Endodermal cell (in vitro differentiated cells): ENCODE measurements at places on chromosomes 12 and 14.

DNA sequence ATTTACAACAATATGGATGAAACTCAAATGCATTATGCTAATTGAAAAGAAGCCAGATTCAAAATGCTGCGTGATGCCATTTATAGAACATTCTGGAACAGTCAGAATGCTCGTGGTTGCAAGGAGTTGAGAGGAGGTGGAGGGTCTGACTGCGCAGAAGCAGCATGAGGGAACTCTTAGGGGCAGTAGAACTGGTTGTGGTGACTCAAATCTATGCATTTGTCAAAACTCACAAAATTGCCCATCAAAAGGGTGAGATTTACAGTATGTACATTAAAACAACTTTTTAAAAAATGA, 113.7 kb upstream of the PDZRN4 start:
- DNase-seq: no peak

- no peak for DNase-seq
These were observed 30.1 kb downstream of the TCHP start for GRCh38 chr12:109930028-109930800.

DNA sequence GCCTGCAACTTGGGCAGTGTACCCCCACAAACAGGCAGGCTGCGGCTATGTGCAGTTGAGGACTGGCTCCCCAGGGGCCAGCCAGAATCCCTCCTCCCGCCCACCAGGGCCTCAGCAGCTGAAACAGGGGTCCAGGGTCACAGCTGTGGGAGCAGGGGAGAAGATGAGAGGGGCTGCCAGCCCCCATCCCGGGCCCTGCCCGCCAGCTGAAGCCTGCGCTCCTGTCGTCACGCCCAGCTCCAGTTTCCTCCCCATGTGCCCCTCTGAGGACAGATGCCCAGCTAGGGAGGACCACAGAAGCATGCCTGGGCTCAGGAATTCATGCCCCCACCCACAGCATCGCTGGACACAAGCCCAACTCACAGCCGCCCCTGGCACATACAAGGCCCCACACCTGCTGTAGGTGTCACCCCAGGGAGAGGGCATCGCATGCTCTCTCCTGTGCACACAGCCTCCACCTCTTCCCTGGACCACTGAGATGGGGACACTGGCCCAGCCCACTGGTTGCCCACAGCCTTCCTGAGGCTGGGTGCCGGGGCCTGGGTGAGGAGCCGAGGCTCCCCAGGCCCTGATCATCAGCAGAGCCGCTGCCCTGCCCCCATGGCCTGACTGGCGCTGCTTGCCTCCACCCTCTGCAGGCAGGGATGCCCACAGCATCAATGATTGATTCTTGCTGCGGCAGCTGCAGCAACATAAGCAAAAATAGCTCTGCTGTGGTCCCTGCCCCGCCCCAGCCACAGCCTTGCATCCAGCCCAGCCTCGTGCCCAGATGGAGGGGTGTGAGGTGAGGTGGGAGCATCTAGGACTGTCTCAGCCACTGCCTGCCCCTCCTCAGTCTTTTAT, 3.7 kb upstream of the CLBA1 start:
- DNase-seq: no peak

DNA sequence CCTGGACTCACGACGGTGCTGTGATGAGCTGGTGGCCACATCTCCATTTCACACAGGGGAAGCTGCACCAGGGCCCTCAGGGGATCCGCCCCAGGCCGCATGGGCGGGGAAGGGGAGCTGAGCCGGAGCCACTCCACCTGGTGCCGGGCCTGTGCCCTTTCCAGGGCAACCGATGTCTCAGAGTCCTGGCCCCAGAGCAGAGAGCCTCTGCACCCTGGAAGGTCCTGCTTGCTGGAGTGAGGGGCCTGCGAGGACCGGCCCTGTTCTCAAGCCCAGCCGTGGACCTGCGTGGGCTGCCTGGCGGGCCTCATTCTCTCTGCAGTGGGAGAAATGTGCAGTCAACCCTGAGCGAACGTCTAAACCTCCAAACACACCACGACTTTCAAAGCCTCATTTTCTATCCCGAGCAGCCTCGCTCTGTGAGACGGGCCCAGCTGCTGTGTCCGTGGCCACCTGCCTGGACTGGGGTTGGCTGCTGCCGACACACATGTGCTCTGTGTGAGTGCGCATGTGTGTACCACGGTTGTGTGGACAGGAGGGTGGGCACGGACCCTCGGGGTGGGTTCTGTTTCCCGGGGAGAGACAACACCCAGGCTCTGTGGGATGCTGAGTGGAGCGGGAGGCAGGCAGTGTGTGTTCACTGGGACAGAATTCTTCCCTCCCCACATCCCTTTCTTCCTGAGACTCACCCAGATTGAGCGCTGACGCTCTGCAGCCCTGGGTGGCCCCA, 163.5 kb downstream of the KIF26A start:
- DNase-seq: no peak

DNA sequence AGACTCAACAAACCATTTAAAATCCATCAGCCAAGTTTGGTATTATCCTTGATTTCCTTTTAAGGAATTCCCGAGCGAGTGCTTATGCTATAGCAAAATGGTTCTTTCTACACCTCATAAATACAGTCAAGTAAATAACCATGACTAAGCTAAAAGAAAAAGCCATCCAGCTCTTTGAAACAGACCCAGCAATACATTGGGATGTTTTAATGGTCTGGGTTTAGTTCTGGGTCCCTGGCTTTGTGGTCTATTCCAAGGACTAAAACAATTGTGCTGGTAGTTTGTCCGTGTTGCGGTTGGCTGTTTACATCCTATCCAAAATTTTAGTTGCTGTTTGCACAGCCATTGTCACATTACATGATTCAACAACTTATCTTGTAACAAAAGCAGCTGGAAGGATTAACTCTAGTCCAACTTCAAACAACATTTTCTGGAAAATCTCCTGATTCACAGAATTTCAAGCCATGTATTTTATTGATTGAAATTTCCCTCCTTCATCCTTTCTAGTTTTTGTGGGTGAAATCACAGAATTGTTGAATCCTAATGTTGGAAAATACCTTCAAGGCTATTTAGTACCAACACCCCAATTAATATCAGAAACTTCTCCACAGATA, 19.6 kb downstream of the KLRB1 start:
- DNase-seq: no peak
